Stomach (tissue), 19 donors: ENCODE measurements at places on chromosomes 1 and 21.

- DNase-seq = no peak
Measured at GRCh38 chr1:48715921-48716320, 60.8 kb downstream of the BEND5 start.

- DNase-seq = peak; percentile 76
Measured at GRCh38 chr1:9181176-9181906, 52.4 kb upstream of the GPR157 start.

GRCh38 chr1:232904566-232904965, 45.8 kb upstream of the NTPCR start:
- DNase-seq = no peak

GRCh38 chr1:164703463-164703862, 144.5 kb downstream of the PBX1 start:
- no peak for DNase-seq

DNA sequence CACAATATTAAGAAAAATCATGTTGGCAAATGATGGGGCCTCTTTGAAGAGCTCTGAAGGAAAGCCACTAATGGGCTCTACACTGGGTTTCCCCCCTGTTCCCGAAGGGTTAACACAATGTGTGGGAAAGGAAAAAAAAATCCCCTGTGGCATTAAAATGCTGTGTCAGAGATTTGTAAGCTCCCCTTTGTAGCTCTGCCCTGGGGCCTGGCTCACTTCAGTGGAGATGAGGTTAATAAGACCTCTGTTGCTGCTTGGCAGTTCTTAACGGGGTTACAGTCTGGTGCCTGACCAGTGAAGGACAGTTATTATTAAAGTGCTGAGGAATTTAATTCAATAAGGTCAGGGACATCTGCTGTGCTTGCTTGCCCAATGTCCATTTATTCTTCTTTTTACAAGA, 129.7 kb upstream of the UBE2U start:
- no peak for DNase-seq

- DNase-seq = no peak
Measured at GRCh38 chr1:89288051-89288340, 15.3 kb upstream of the GBP5 start.

DNA sequence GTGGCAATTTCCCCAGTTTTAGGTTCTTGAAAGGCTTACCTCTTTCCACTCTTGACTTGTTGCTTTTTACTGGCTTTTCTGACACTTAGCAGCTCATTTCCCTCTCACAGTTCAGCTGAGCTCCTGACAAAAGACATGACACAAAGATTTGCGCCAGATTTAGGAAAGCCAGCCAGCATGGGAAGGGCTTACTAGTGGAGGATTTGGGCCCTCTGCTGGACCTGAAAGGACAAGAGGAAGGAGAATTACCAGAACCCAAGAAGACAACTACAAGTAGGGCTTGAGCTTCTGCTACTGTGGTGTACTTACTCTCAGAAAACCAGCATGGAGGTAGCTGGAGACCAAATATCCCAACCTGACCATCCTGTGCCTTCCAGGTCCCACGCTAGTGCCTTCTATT, 784.5 kb downstream of the BRINP3 start:
- peak; percentile 7 for DNase-seq

- DNase-seq = no peak
Measured at GRCh38 chr1:161970633-161971032, 53.0 kb downstream of the OLFML2B start.

- no peak for DNase-seq
Measured at GRCh38 chr1:222970040-222970439, 155.2 kb downstream of the DISP1 start.

DNA sequence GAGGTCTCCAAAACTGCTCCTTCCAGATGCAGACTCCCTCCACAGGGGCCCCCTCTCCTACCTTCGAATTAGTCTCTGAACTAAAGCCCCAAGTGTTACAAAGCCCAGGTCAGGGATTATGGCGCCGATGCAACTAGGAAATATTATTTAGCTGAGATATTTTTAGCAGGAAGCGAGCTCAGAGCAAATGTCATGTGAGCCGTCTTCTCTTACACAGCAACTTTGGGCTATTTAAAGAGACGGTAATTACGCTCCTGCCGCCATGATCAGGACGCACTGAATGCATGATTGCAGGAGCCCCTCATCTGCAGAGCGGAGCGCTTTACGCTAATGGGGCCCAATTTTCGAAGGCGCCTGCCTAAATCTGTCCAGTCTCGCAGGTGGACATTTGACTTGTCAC, 55.3 kb upstream of the TARDBP start:
- no peak for DNase-seq

GRCh38 chr1:913491-914130, 10.1 kb upstream of the SAMD11 start:
- DNase-seq = peak; percentile 35

- peak; percentile 4 for DNase-seq
Measured at GRCh38 chr1:197519741-197520334, 251.8 kb downstream of the CRB1 start.

DNA sequence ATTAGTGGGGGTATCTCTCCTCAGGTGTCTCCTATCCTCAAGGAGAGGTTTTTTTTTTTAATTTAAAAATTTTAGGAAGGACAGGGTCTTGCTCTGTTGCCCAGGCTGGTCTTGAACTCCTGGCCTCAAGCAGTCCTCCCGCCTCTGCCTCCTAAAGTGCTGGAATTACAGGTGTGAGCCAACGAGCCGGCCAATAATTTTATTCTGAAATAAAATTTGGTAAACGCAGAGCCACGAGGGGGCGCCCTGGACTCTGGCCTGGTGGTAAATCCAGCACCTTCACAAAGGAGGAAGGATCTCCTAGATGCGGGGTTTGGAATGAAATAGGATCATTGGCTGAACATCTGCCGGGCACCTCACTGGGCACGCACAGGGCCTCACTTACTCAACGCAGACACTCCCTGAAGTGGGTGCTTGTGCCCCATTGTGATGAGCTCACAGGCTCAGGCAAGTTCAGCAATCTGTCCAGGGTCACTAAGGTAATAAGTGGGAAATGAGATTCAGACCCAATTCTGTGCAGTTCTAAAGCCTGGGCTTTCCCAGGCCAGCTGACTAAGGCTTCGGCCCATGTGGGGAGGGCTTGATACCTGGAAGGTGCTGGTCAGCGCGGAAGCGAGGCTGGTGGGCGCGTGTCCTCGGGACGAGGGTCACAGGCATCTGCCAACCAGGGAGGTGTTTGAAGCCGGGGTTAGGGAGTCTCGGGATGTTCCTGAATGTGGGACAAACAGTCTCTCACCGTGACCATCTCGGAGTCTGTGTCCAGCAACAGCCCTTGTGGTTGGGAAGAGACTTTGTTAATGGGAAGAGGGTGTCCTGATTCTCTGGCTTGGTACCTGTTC, 32.7 kb upstream of the ETV3 start:
- DNase-seq = peak; percentile 32

- no peak for DNase-seq
Measured at GRCh38 chr21:46082713-46082962, 15.3 kb upstream of the COL6A2 start.

GRCh38 chr1:87250336-87250735, 78.3 kb upstream of the LMO4 start:
- no peak for DNase-seq

GRCh38 chr1:161989786-161990185, 33.9 kb downstream of the OLFML2B start:
- no peak for DNase-seq

- DNase-seq = no peak
Measured at GRCh38 chr21:35436899-35437298, 387.8 kb upstream of the RUNX1 start.
